ENCODE measurements at places on chromosomes 3 and 15.

GRCh38 chr3:128341659-128342395 is 124.9 kb downstream of the DNAJB8 start:
- DNase-seq: no peak

DNA sequence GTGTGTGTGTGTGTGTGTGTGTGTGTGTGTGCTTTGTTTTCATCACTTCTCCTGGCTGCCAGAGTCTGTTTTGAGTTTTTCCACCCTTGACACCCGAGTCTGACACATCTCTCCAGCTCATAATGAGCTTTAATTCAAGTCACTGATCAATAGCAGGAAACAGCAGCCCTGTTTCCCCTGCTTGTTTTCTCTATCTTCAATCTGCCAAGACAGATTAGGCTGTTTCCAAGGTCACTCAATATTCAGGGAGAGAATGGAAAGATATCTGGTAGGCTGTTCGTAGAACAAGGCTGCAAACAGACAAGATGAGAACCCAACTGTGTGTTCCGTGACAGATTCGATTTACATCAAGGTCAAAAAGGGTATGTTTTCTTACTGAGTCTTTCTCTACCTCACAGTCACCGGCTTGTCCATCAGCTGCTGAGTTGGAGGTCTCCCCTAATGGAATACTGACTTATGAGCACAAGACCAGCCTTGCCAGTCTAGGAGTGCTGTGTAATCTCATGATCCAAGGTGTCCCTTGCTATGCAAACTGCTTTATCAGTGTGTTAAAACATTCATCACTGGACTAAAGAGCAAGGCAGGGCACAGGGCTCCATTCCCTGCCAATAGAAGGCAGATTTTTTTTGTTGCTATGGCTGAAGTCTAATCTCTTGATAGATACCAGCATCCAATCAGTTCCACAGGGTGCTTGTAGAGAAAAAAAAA is 187.9 kb upstream of the LMCD1 start:
- no peak for DNase-seq

DNA sequence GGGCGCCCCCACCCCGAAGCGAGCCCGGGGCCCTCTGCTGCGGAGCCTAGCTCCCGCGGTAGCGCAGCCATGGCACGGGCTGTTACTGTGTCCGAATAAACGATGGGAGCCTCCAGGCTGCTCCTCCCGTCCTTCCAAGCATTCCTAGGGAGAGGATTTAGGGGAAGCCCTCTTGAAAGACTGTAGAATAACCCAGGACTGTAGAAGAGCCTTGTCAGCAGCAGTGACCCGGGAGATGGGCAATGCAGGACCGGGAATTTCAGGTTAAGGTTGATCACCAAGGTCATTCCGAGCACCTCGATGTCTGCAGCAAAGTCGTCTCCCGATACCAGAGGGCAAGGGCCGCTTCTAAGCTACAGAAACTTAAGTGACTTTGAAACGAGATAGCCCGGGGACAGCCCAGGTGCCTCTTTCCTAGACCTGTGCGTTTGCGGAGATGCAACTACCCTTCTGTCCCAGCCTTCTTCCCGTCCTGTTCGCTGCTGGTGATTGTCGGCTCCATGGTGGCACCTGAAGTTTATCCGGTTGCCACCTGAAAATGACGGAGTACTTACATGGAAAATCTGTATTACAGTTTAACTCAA is 753 bp upstream of the MYO5A start:
- DNase-seq: peak; percentile 13

- DNase-seq: no peak
Observed at GRCh38 chr15:81812456-81812855, 233.4 kb downstream of the MEX3B start.

GRCh38 chr15:80773122-80773551 is 6.0 kb upstream of the CEMIP start:
- peak; percentile 49 for DNase-seq

DNA sequence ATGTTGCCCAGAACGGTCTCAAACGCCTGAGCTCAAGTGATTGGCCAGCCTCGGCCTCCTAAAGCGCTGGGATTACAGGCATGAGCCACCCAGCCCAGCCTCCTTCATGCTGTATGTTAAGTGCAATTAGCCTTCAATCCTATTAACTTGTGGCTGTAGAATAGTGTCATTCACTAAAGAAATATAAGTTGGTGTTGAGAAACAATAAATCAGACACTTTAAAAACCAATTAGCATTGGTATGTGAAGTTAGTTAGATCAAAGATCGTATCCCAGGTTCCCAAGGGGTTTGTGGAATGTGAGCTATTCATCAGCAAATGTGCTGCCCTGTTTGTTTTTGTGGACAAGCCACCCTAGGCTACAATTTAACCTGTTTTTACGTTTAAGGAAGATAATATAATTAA is 11.0 kb upstream of the PIK3CB start:
- DNase-seq: no peak

DNA sequence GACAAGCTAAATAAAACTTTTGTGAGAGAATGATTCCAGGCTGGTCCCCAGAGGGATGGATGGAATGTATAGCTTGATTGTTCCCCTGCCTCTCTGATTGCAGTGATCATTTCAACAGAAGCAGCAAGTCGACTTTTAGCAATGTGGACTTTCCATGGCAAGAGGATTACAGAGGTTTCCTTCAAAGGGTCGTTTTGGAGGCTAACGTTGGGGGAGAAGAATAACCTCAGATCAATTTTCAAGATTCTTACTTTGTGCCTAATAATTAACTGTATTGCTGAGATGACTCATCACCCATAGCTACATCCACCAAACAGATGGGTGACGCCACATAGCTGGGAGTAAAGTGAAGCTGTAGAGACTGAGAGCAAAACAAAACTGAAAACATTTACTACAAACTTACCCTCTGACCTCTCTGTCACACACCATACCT is 79.9 kb downstream of the GTPBP8 start:
- DNase-seq: no peak

DNA sequence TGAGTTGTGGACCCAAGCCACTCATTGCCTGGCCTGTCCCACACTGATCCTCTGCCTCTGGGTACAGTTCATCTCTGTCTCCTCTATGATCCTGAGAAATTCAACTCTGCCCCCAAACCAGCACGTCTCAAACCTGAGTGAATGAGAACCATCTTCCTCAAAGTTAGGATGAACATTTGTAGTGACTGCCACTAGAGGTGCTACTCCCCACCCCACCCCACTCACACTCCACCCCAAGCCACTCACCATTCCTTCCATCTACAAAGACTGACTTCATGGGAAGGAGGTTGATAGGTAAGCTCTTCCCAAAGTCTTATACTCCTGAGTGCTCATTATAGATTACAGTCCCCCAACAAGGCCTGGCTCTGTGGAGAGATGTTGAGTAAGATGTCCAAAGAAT is 43.8 kb downstream of the NEK10 start:
- DNase-seq: no peak

GRCh38 chr3:6448011-6448410 is 412.9 kb upstream of the GRM7 start:
- no peak for DNase-seq

DNA sequence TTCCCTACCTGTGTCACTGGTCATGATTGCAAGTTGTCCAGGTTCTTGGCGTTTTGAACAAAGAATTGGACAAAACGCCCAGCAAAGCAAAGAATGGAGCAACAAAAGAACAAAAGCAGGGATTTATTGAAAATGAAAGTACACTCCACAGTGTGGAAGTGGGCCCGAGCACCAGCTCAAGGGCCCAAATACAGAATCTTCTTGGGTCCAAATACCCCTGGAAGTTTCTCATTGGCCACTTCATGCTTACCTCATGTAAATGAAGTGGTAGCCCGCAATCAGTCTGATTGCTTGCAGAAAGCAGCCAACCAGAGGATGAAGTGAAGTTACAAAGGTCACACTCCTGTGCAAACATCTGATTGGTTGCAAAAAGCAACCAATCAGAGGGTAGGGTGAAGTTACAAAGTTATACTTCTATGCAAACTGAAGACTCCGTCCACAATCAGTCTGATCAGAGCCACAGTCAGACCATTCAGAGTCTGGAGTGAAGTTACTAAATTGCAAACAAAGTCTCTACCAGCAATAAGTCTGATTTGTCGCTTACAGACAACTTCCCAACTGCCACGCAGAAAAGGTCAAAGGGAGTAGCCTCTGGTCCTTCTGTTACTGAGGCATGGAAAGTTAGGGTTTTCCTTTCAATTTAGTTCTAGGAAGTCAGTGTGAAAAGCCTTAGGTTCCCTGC is 8.3 kb upstream of the TM4SF1 start:
- DNase-seq: no peak

DNA sequence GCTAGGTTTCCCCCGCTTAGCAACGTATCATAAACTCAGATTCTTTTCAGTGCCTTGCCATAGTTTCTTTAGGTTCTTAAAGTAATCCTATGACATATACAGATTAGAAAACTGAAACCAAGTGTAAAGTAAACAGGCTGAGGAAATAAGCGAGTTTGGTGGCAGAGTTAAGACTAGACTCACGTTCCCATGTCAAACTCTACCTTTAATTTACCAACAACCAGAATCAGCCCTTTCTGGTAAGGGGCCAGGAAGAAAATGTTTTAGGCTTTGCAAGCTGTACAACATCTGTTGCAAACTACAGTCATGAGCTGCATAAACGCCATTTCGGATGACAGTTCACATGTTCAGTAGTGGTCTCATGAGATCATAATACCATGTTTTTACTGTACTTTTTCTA is 128.0 kb upstream of the PRICKLE2 start:
- DNase-seq: no peak

DNA sequence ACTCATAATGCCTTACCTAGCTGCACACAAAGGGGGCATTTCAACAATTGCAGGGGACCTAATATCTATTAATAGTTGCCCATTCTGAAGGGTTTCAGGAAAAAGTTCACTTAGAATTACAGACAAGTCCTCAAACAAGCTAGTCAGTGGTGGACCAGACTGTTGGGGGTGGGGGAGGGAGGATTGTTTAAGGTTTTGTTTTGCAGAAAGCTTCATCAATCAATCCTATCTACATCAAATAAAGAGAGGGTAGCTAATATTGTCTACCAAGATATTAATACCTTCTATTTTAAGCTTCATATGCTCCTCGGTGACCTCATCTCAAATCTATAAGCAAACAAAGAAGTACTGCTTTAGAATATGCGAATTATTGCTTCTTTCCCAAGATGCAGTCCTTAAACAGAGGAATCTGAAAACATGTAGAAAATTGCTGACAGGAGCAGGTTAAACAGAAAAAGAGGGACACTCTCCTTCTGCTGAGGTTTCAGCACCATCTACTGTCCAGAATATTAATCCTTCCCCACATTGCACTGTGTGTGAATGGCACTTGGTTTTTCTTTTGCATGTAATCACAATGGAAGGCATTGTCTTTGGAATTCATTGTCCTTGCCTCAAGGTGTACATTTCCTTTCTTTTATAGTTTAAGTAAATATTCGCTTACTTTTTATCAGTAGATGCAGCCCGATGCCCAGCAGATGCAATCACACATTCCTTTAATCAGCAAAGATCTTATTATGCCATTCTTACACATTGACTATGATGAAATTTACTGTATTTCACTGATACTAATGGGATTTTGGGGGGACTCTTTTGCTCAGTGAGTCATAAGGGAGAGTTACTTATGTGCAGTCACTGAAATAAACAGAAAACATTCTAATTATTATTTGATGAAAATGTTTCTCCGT is 94.7 kb downstream of the IL5RA start:
- peak; percentile 13 for DNase-seq

DNA sequence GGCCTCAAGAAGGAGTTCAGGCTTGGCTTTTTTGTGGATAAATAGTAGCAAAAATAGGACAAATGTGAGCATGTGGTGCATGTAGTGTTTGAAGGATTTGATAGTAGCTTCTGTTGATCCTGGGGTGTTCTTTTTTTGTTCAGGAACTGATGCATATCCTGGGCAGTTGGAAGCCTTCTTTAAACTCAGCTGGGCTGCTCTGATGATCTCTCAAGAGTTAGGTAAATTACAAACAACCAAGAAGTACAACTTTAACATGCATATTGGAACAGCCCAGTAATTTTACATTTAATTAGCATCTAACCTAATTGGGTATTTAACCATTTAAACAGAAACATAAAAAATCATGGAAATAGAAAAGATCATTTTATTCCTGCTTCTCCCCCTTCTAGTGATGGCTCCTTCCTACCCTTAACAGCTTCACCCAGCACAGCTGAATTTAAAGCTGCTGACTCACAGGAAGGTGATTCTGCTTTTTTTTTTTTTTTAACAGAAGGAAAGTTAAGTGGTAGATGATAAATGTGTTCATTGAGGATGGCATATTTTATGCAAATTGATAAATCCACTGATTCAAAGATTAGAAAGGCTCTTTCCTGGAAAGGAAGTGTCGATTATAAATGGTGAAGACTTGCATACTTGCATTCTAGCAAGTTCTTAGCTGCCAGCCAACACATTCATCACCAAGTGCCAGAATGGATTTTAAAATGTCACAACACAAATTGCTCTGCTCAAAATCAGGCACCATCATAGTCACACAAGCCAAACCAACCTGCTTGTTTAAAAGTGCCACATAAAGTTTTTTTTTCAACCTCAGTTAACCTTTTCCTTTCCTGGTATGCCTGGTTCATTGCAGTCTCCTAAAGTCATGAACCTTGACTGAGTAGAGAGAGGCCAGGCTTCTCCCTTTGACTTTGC is 20.0 kb downstream of the SLC35G2 start:
- DNase-seq: no peak

DNA sequence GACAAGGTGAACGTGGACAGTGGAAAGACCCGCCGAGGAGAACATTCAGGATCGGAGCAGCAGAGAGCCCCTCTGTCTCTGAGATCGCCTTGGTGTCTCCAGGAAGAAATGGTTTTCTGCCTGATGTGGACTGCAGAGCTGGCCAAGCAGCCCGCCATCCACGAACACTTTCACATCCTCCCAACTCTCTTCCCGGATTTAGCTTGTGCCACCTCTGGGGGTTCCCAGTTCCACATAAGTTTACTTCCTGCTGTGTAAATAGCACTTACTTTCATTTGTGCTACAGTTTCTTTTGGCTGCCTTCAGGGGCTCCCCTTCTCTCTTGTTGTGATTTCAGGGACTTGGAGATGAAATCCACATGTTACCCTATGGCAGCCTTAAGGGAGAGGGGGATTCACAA is 48.4 kb downstream of the SEMA5B start:
- DNase-seq: no peak

DNA sequence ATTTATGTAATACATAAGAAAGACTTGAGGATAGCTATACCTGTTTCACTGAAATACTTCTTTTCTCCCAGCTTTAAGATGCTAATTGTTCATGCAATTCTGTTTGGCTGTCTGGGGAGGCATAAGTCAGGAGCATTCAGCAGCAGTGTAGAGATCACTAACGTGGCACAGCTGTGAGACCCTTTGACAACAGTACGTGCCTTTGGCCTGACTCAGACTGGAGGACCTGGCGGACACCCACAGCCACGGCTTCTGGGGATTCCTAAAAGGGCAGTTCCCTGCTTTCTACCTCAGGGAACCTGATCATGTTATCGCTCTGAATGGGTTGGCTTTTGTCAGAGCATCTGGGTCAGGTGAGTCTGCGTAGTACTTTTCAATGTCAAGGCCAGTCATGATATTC is 295.0 kb upstream of the ICE2 start:
- DNase-seq: no peak

DNA sequence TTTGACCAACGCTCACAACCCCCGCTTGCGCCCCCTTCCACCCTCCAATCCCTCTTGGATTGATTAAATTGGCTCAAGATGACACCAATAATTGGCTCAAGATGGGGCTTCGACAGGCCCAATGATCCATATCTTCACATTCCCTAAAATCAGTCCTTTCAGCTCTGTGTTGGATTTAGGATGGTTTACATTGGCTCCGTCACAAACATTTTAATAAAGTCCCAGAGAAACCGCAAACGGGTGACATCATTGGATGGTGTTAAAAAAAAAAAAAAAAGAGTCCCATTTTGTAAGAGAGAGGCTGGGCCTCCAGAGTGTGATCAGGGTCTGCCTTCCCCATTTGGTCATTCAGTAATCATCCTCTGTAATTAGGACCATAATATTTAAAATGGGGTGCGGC is 113.4 kb upstream of the MRPS22 start:
- DNase-seq: no peak

GRCh38 chr3:158728061-158728377 is 4.2 kb downstream of the RARRES1 start:
- no peak for DNase-seq

All from DMS79 treated with DMSO at 0.1 percent for 48 hours (cell line).